ENCODE measurements at places on chromosomes 1 and 21. TPM values are rescaled to one million over a fixed set of nuclear protein-coding genes. Genes with fewer than 3 reads are reported as not detected.

The TMEM269 gene
- total RNA-seq = 0.07 TPM

The LCE6A gene
- total RNA-seq = not detected

The YOD1 gene
- 8.5 TPM for total RNA-seq

The C1orf185 gene
- not detected for total RNA-seq

The HES2 gene
- total RNA-seq = 0.59 TPM

The CLCA4 gene
- total RNA-seq = not detected

The IFFO2 gene
- 10.0 TPM for total RNA-seq

The PCAT6 gene
- 0.85 TPM for total RNA-seq

The NHLH1 gene
- total RNA-seq = 0.07 TPM

The PTGS2 gene
- total RNA-seq = 59.8 TPM

The ABCG1 gene
- total RNA-seq = 3.3 TPM

The PDIK1L gene
- 4.1 TPM for total RNA-seq

The MAP10 gene
- total RNA-seq = 0.85 TPM

The SPATA17 gene
- 0.66 TPM for total RNA-seq

The DENND2C gene
- 3.0 TPM for total RNA-seq

The PTGER3 gene
- total RNA-seq = 2.8 TPM

Measured in smooth muscle cell of the pulmonary artery (primary cell).